ENCODE measurements at places on chromosomes 2 and 18.

DNA sequence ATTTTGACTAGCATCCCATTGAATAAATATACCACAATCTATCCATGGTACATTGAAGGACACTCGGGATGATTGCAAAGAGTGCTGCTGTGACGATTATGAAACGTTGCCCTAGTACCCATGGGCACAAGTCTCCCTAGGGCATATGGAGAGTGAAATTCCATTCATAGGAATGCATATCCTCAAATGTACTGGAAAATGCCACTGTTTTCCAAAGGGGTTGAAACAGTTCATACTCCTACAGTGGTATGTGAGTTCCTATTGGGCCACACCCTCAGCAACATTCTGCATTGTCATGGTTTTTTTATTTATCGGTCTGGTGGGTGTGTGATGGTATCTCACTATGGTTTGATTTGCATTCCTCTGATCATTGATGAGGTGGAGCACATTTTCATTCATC, 130.6 kb downstream of the TWIST2 start:
- DNase-seq: no peak

DNA sequence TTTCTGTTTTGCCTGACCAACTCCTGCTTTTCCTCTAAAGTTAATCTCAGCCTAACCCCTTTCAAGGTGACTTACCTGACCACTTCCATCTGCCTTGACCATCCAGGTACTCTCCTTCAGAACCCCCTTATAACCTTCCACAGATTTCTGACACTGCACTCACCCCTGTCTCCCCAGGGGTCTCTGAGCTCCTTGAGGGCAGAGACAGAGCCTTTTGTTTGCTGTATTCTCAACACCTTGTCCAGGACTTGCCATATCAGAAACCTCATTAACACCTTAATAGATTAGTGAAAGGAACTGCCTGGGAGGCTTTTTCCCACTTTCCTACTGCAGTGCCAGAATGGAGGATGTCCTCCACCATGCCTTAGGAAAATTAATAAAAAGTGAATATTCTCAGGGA, 119.7 kb upstream of the SERPINE2 start:
- no peak for DNase-seq

- no peak for DNase-seq
Observed at GRCh38 chr2:20590704-20591515, 60.0 kb downstream of the HS1BP3 start.

- DNase-seq: no peak
Observed at GRCh38 chr2:174836995-174837390, 72.7 kb upstream of the CHRNA1 start.

GRCh38 chr18:79418642-79419041, 22.9 kb downstream of the NFATC1 start:
- DNase-seq: no peak

DNA sequence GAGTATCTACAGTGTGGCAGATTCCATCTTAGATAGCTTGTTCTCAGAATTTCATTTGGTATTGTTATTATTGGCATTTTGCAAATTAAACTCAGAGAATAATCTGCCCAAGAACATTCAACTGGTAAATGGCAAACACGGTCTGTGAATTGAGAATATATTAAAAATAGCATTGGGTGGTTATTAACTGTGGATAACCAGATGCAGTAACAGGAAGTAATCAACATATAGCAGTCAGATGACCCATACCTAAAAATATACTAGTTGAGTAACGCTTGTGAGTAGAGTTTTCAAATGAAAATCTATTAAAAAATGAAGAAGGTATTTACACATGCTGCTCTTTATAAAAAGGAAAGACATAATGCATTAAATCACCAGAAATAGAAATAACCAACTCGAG, 129.5 kb downstream of the ZNF804A start:
- DNase-seq: no peak

DNA sequence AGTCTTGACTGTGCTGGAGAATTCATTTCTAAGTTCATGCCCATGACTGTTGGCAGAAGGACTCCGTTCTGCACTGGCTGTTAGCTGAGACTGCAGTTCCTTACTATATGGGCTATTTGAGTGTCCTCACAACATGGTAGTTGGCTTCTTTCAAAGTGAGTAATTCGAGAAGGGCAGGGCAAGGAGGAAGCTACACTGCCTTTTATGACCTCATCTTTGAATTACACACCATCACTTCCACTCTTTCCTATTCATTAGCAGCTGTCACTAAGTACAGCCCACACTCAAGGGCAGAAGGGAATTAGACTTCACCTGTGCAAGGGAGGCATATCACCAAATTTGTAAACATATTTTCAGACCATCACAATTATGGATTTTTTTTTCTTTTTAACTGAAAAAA, 55.9 kb upstream of the EPAS1 start:
- no peak for DNase-seq

DNA sequence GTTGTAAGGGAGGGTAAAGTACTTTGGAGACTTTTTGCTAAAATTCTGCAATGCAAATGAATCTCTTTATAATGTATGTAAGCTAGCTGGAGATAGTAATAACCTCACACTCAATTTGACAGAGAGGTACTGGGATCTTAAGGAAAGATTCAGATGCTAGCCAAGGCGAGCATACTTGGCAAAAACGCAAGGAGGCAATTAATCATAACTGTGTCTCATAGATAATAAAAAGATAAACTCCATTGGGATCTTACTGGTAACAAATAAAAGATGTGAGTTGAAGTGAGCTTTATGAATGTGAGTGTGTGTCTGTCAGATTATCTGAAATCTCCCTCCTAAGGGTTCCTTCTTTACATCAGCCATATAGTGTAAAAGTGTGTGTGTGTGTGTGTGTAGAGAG, 533.0 kb downstream of the TMX3 start:
- no peak for DNase-seq

- DNase-seq: peak; percentile 3
Observed at GRCh38 chr2:56130463-56131070, 53.2 kb upstream of the CCDC85A start.
